ENCODE measurements at places on chromosomes 2 and 18.

DNA sequence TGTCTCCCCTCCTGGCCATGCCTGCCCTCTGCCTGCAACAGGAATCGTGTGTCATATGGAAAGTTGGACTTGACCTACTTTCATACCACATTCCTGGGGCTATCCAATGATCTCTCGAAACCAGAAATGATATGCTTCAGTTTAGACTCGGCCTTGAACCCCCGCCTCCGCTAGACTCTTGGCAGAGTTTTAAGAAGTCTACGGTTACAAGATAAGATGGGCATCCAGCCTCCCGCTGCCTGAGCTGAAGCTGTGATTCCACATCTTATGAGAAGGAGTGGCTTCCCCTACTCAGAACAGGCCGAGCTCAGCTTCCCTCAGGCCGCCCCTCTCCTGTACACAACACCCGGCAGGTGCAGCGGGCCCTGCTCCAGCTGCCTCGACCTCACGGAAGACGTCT, 73.9 kb downstream of the MTCL1 start:
- DNase-seq = no peak

GRCh38 chr2:32278478-32278853, 762 bp downstream of the YIPF4 start:
- no peak for DNase-seq

DNA sequence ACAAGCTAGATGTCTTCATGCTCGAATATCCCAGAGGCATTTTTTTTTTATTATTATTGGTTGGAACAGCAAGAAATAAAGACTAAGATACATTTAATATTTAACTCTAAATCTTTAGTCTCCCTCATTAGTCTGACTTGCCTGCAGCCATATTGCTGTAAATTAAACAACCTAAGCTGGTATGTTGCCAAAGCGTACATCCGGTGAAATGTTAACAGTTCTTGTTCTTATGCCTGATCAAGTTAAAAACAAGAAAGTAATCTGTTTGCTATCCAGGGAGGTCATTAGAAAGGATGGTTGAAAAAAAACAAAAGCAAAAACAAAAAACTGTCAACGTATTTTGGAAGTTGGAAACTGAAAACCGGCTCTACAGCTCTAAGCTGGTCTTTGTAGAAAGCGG, 125.9 kb upstream of the NABP1 start:
- DNase-seq = no peak

DNA sequence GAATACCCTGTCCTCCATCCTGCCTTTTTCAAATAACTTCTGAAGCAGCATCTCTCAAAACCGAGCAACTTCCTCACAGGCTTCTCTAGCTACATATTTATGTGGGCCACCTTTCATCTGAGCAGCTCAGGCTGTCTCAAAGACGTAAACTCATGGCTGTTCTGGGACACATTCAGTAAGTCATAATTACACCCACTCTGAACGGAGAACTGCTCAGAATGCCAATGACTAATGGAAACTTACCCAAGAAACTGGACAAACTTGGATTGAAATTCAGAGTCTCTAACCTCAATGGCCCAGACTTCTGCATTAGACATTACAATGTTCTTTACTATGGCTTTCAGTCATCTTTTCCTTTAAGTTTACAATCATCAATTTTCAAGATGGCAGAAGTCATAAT, 145.2 kb downstream of the RAD51AP2 start:
- DNase-seq = no peak

DNA sequence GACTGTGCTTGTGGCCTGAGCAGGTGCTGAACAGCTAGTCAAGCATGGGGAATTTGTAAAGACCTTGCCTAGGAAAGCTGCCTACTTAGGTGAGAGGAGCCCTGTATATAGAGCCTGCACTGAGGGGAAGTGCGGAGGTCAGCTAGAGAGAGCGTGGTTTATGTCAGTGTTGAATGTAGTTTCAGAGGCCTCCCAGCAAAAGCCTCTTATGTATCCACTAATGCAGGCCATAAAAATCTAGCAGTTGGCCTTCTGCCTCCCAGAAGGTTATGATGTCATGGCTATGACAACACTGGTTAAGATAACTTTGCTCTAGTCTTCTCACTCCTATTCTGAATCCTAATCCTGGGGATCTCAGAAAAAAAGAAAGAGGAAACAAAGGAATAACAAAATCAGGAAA, 88.9 kb downstream of the ASXL3 start:
- DNase-seq = no peak

DNA sequence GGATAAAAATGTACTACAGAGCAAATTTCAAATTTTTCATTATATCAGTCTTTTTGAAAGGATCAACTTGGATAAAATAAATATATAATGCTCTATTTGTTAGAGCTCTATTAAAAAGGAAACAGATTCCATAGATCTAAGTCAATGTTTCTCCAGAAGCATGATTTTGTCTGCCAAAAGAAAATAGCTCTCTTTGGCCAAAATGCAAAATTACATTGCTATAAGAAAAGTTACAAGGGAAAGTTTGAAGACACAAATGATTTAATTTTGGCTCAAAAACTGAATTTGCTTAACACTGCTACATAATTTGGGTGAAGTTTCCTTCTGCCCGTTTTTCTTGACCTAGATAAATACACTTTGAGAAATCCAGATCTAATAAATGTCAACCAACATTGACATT, 15.7 kb downstream of the C2orf69 start:
- no peak for DNase-seq

GRCh38 chr18:10923141-10923540, 226.2 kb downstream of the PIEZO2 start:
- no peak for DNase-seq

DNA sequence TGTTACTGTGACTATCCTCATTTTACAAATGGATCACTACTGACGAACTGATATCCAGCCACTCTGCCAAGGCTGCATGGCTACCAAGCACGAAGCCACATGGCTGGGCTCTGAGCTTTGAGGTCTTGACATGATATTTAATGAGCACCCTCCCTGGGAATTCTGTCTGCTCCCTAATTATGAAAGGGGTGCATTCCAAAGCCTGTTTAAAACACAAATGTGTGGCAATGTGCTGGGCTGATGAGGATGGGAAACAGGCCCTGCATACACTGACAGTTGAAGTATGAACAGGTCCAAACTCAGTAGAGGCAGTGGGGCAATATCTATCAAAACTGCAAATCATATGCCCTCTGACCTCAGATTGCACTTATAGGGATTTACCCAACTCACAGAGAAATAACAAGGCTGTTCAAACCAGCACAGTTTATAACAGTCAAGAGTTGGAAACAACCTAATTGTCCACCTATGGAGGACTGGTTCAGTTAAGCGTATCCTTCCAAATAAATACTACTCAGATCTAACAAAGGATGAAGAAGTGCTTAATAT, 20.8 kb downstream of the CDC42EP3 start:
- no peak for DNase-seq

DNA sequence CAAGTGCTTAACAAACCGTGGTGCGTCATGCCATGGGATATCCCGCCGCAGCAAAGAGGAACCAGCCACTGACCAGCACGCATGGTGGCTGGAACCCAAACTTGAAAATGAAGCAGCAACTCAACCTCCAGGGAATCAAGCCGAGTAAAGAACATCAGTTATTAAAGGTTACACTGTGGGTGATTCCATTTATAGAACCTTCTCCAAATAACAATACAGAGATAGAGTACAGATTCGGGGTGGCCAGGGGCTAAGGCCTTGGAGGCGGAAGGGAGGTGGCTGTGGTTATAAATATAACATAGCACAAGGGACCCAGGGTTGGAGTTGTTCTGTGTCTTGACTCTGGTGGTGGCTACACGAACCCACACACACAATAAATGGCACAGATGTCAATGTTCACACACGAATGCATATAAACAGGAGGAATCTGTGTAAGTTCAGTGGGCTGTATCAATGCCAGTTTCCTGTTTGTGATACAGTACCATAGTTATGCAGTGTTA, 123.1 kb downstream of the EIPR1 start:
- no peak for DNase-seq

- DNase-seq = no peak
Measured at GRCh38 chr2:129709956-129710598, 269.4 kb upstream of the RAB6C start.

- DNase-seq = no peak
Measured at GRCh38 chr18:47100212-47100831, 50.0 kb downstream of the HDHD2 start.

DNA sequence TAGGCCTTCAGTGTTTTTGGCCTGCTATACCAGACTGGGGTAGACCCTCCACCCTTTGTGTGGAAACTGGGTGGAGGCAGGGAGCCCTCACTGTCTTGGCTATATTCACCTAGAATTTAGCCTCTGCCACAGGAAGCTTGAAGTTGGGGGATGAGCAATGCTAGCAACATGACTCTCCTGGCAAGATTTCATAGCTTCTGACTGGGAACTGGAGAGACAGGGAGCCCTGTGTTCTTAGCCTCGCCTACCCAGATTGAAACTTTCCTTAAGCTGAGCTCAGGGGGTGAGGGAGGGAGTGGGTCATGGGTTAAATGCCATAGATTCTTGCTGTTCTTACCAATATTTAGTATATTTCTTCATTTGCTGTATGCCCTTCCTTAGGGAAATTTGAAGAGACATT, 46.8 kb upstream of the FAM98A start:
- DNase-seq = no peak

- no peak for DNase-seq
Measured at GRCh38 chr2:24110660-24111303, 12.4 kb downstream of the PFN4 start.

DNA sequence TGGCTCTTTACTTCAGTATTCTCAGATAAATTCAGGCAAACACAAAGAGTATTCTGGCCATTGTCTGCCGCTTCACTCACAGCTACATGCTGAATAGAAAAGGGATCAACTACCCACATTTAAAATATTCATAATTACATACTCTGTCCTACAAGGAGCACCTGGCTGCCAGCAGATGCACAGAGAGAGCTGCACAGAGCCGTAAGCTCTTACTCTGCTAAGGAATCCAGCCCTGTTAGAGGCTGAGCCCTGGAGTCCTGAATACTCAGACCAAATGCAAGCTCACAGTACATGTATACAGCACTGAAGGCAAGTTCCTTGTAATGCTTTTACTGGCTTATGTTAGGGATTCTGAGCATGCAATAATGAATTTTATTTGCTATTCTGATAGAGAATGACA, 80.3 kb downstream of the FTCDNL1 start:
- DNase-seq = no peak

DNA sequence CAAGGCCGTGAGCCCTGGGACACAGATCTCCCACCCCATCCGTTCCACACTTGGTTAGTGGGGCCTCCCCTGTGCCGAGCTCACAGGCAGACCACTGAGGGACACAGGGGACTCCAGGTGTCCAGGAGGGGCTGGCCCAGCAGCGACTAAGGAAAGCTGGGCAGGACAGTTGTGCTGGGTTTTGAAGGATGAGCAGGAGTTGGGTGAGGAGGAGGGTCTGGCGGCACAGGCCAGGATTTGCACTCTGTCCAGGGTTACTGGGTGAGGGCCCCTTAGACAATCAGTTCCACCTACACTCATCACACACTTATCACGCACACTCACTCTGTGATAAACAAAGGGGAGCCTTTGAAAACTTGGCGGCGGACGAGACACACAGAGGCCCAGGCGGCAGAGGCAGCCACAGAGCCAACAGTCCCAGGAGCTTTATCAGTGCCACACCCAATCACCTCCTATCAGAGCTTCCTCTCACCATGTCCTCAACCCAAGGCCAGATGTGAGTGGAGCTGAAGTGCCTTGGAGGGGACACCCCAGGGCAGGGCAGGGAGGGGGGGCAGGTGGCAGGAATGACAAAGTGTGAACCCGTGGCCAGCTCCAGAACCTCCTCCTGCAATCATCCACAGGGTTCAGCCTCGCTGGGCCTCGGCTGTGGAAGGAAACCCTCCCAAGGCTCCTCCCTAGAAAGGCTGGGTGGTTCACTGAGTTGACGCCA, 26.6 kb downstream of the BIN1 start:
- DNase-seq = no peak

GRCh38 chr2:1640301-1641135, 103.8 kb downstream of the PXDN start:
- DNase-seq = no peak

DNA sequence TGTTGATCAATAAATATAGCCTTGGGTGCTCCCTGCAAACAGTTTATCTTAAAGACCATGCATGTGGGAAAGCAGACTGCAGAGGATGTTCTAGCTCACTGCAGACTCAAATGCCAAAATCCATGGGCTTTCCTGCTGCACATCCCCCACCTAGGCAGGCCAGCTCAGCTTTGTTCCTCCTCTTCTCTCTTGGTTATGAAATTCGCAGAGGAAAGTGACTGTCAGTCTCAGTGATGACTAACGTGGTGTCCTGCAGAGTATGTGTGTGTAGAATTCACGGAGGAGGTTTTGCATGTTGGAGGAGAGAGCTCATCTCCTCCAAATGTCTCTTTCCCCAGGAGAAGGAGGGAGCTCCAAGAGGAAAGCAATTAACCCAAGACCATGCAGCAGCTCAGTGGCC, 21.4 kb upstream of the KCNS3 start:
- no peak for DNase-seq

- no peak for DNase-seq
Measured at GRCh38 chr18:79786786-79787526, 10.8 kb upstream of the KCNG2 start.

GRCh38 chr2:105231232-105231619, 10.3 kb upstream of the GPR45 start:
- no peak for DNase-seq

GRCh38 chr18:3998698-3999333, 456.3 kb downstream of the DLGAP1 start:
- DNase-seq = no peak

DNA sequence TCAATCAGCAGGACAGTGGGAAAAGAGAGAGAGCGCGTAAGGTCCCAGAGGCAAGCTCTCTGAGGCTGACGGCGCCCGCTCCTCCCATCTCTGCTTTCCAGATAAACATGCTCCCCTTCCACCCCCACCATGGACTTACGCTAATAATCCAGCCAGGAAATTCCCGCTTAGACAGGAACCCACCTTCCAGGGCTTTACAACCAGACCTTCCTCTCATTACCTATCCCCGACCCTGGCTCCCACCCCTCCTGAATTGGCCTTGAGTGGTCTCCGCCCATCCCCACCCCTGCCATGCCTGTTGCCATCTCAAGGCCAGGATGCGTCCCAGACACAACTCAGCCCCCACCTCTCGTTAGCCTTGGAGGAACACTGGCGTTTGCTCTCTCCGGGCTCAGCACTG, 131.1 kb downstream of the SMAD2 start:
- DNase-seq = no peak

- no peak for DNase-seq
Measured at GRCh38 chr2:240140511-240140910, at the start of gene OTOS. Gene OTOS, minus strand, starts transcription at chr2:240140658. Its CDS starts 332 bp downstream, at chr2:240140326.

DNA sequence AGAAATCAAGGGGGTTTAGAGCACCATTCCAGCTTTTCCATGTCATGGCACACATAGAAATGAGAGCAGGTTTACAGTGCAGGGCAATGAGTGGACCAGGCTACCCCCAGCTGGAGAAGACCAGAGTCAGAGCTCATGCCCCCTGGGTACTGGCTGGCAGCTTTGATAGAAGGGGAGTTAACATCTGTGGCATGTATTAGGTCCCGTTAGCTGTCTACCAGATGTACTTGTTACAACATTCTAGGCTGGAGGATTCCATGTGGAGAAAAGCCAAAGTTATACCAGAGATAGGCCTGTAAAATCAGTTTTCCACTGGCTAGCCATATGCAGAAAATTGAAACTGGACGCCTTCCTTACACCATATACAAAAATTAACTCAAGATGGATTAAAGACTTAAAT, 109.2 kb downstream of the CCDC85A start:
- DNase-seq = no peak

All from AG09319 (cell line).